ENCODE measurements at places on chromosomes 11 and 22. TPM values are rescaled to one million over a fixed set of nuclear protein-coding genes. Genes with fewer than 3 reads are reported as not detected.

The TMEM151A gene
- total RNA-seq = not detected

The GNG3 gene
- not detected for total RNA-seq

The SLC25A18 gene
- not detected for total RNA-seq

The KDELR3 gene
- total RNA-seq = 0.88 TPM

The ACR gene
- not detected for total RNA-seq

The GTSE1 gene
- total RNA-seq = 76.2 TPM

- DNase-seq = no peak
Observed at GRCh38 chr22:21857481-21857914, 9.9 kb downstream of the MAPK1 start.

DNA sequence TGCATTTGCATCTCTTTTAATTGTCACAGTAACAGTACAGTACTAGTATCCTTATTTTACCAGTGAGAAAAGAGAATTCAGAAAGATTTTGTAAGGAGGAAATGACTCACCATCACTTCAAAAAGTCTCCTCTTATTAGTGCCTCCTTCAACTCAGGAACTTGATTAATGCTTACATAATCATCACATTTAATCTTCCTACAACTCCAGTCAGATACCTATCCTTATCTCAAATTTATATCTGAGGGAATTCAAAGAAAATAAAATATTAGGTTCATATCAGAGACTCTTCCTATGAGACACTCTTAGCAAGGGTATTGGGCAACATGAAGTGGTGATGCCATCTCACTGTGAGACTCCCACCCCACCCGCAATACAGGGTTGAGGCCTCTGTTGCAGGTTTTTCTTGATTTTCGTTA is 26.1 kb upstream of the CTSC start:
- DNase-seq = no peak

DNA sequence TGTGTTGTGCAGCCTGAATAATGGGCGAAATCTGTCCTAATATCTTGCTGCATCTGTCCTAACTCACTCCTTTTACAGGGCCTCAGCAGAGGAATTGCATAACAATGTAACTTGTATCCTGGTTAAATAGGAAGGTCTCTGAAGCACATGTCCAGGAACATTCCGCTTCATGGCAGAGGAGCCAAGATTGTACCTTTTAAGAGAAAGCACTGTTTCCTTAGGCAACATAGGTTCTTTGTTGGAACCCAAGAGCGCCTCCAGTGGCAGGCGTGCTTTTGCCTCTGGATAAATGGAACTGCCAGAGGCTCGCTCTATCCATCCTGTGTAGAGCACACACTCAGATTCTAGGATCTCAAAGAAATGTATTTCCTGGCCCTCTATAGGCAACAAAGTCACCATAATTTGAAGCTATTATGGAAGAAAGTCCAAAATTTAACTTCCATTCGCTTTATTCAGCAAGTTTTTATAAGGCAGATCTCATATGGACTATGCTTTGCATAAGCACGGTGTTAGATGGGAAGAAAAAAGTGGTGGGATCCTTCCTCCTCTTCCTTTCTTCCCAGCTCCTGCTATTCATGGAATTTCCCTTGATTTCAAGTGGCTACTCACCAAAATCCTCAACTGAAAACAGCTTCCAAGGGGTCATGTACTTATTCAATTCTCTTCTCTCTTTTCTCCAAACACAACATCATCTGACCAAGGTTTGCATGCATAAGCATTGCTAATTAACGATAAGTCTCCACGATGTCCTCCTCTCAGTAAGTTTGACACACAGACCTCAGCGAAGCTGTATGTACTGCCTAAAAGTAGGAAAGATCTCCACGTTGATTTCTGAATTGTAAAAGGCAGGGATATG is at the start of gene BLID:
BLID (minus strand) TSS at position 692 of the 856 bp plus-strand sequence; CDS start at position 399, 293 bp downstream.
- no peak for DNase-seq

- no peak for DNase-seq
Observed at GRCh38 chr11:70536051-70536877, 137.9 kb downstream of the CTTN start.

DNA sequence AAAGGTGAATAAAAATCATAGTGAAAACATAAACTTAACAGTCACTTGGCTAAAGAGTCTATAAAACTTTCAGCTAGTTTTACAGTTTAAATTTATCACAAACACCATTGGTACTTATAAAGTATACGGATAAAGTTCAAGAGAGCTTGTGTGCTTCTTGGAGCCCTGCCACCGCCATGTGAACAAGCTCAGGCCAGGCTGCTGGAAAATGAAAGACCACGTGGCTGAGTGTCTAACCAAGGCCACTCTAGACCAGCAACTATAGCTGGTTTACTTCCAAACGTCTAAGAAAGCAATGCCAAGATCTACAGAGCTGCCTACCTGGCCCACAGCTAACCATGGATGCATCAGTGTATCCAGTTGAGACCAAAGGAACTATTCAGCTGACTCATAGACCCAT is 66.3 kb upstream of the API5 start:
- no peak for DNase-seq

DNA sequence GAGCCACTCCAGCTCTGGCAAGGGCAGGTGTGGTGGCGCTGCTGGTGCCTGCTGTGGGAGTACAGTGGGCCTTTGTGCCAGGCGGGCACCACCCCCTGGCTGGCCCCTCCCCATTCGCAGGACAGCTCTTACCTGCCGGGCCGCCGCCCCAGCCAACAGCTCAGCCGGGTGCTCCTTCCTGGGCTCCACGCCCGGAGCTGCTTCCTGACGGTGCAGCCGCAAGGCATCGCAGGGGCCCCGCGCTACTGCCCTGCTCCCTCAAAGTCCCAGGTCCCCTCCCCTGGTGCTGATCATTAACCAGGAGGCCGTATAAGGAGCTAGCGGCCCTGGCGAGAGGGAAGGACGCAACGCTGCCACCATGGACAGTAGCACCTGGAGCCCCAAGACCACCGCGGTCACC is at the start of gene SLC5A1:
SLC5A1 (plus strand) TSS at position 338 of the 400 bp plus-strand sequence; CDS start at position 359, 21 bp downstream.
- no peak for DNase-seq

- DNase-seq = no peak
Observed at GRCh38 chr22:42154293-42155052, 23.9 kb upstream of the CYP2D6 start.

- DNase-seq = no peak
Observed at GRCh38 chr11:96075532-96075959, 151.6 kb upstream of the MTMR2 start.

GRCh38 chr11:33835143-33835878 is 56.6 kb downstream of the LMO2 start:
- no peak for DNase-seq

DNA sequence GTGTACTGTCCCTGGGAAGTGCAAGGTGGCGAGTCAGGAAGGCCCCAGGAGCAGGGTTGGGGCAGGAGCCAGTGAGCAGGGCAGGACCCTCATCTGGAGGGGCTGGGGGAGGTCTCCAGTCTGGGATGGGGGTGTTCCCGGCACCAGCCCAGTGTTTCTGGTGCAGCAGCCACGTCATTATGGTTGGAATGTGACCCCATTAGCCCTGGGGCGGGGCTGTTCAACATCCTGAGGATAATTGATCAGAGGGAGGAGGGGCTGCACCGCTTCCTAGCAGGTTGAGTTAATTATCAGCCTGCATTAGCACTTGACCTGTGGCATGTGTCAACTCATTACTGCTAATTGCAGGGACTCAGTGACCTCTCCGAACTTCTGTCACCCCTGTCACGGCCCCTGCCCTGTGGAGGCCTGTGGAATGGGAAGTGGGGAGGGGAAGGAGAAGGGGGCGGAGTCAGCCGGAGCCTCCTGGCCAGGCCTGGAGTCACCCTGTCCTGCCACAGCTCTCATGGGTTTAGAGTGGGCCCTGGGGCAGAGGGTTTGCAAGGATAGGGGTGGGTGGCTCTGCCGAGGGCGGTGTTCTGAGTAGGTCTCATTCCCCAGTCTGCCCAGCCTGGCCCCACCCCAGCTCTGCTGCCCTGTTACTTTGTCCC is 52.8 kb upstream of the CCDC188 start:
- no peak for DNase-seq

DNA sequence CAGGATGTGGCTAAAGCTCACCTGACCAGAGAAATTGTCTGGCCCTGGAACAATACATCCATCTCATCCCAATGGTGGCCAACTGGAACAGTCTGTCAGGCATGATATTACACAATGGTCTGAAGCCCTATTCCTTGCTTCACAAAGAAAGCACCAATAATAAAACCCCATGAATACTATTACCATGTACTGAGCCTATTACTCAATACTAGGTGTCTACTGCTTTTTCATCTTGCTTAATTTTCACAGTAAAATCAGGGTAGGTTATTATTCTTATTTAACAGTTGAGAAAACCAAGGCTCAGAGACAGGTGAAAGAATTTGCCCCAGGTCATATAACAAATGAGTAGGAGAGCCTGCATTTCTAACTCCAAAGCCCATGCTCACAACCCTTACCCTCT is 68.9 kb upstream of the CAPRIN1 start:
- DNase-seq = no peak

DNA sequence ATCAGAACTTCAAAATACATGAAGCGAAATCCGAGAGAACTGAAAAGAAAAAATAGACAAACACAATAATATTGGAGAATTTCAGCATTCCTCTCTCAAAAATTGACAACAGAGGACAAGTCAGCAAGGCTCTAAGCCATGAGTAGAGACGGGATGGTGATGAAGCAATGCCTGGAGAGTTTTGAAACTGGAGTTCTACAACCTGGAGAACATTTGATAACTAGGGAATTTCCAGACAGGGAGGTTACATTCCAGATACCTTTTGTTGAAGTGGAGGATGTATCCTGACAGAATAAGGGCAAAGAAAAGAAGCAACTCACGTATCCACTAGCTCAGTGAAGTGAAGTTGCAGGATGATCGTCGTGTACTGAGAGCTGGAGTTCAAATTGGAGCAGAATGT is 291.4 kb downstream of the CTTN start:
- no peak for DNase-seq

- DNase-seq = no peak
Observed at GRCh38 chr11:114563077-114563476, 3.4 kb upstream of the NXPE1 start.

DNA sequence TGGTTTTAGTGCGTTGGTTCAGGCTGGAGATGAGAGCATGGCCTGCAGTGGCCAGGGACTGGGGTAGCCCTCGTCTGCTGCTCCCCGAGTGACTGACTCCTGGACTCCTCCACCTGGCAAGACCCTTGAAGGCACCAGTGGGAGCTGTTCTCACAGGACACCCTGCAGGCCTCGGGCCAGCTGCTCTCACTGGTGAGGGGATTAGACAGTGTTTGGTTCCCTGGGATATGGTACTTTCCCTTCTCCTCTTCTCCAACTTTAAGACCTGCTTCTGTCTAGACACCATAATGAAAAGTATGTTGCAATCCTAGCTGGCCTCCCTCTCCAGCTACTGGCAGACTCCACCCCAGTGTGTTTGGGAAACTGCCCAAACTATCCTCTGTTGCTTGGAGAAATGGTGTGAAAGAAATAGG is 168.8 kb upstream of the CADM1 start:
- no peak for DNase-seq

- DNase-seq = no peak
Observed at GRCh38 chr22:16866167-16866566, 41.0 kb upstream of the XKR3 start.

GRCh38 chr11:11581481-11581880 is 40.3 kb downstream of the GALNT18 start:
- no peak for DNase-seq

DNA sequence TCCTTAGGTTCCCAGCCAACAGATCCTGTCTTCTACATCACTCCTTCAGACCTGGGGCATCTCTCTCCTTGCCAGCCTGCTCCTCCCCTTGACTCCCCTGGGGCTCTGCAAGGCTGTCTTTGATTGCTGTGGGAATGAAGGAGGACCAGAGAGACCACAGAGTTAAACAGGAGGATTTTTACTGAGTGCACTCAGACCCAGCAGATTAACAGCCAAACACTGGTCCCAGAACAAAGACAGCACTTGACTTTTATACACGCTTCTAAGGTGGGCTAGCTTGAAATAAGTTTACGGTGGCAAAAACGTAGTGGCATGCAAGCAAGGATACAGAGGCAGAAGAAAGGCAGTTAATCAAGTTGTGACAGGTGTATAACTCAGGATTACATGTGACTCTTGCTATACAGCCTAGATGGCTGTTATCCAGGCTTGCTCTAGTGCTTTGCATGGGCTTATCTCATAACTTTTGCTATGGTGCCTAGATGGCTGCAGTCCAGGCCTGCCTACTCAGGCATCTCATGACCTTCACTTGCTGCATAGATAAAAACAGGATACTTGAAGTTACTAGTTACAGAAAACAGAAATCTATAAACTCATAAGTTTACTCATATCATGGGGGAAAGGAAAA is 22.0 kb upstream of the GLYATL1 start:
- DNase-seq = no peak

- no peak for DNase-seq
Observed at GRCh38 chr11:17952487-17952886, 60.4 kb downstream of the SERGEF start.

DNA sequence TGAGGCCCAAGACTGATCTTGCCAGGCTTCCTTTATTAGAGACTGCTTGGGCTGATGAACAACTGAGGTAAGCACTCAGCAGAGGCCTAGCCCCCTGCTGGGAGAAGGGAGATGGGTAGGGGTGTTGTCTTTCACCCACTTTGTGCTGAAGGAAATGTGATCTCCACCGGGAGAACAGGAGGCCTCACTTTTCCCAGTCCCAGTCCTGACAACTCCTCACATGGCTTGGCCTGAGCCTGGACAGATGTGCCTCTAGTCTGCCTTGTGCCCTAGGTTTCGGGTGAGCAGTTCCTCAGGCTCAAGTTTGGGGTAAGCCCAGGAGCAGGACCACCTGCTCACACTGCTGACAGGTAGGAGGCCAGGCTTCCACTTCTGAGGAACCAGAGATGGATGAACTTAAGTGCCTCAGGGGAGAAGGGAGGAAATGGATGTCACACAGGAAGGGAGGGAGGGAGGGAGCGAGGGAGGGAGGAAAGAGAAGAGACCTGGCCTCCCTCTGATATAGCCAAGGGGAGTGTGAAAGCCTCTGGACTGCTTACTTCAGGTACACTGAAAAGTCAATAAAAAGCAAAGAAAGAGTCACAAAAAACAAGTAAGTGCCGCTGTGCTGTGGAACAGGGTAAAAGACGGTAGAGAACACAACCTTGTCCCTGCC is 8.1 kb downstream of the CLPB start:
- DNase-seq = no peak

GRCh38 chr11:87463486-87464102 is 425.9 kb downstream of the TMEM135 start:
- no peak for DNase-seq

DNA sequence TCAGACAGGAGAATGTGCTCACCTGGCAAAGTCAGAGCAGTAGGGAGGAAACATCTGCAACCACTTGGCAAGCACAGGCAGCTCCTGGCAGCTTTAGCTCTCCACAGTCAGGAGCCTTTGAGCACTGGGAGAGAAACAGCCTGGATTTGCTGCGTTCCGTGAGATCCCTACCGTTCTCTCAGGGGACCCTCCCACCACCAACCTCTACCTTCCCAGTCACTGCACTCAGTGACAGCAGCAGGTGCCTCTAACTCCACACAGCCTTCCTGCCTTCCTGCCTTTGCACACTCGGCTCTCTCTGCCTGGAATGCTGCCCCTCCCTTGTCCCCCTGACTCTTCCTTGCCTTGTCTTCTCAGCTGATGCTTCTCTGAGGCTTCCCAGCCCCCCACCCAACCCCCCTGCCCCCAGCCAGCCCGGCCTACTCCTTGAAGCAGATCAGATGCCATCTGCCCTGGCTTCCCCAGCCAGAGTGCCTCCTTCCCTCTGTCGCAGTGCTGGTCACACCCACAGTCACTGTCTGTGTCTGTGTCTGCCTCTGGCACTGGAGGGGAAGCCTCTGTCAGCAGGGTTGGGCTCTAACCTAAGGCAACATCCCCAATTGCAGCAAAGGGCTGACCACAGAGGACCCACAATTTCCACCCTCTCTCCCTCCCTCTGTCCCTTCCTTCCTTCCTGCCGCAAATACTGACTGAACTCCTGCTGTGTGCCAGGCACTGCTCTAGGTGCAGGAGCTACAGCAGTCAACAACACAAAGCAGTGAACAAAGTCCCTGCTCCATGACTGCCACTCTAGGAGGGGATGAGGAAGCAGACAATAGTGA is 14.9 kb upstream of the TSKU start:
- peak; percentile 72 for DNase-seq
